ENCODE measurements at places on chromosomes 12 and 14.

- DNase-seq = no peak
Measured at GRCh38 chr12:47801170-47801903, 18.4 kb downstream of the HDAC7 start.

DNA sequence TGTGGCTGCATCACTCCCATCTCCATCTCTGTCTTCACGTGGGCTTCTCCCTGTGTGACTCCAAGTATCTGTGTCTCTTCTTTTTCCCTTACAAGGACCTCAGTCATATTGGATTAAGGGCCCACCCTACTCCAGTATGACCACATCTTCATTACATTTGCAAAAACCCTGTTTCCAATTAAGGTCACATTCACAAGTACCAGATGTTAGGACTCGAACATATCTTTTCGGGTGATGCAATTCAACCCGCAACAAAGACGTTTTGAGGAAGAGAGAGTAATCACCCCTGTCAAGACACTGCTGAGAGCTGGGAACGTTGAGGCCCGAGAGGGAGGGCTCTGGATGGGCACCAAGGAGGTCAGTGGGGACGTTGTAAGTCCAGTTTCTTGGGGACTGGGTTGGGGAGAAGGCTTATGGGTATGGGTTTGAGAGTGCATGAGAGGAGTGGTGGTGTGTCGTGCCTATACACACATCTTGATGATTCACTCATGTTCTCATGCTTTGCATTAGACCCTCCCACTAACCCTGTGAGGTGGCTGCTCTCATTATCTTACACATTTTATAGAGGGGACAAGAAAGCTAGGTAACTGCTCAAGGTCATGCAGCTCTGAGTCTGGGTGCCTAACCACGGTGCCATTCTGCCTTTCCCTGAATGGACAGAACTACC, 12.1 kb upstream of the IFI27 start:
- no peak for DNase-seq

- DNase-seq = no peak
Measured at GRCh38 chr12:332581-333205, 56.4 kb downstream of the KDM5A start.

GRCh38 chr12:3572560-3572959, 81.6 kb downstream of the PRMT8 start:
- no peak for DNase-seq

DNA sequence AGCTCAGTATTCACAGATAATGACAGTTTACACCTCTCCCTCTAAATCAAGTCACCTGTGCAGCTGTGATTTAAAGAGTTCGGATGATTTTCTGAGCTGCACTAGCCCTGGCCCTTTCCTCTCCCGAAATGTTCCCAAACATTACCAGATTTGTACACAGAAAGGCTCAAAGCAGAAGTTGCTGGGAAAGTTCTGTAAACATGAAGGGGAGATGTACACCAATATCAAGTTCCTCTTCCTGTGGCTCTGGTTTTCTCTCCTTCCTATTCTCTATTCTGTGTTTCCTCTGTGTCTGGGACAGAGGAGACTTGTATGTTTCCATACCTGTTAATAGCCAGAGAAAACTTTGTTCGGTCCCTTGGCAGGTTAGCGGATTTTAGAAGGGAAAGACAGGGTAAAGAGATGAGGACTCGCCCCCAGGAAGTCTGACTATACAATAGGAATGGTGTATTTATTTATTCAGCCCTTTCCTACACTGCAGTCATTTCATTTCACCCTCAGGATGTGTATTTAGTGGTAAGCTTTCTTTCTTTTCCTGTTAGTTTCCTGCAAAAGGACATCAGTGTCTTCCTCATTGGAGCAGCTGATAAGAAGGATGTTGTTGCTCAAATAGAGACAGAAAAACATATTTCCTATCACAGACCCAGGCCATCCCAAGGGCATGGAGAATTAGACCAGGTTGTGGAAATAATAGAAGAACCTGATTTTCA, 7.6 kb upstream of the NUMB start:
- DNase-seq = no peak

DNA sequence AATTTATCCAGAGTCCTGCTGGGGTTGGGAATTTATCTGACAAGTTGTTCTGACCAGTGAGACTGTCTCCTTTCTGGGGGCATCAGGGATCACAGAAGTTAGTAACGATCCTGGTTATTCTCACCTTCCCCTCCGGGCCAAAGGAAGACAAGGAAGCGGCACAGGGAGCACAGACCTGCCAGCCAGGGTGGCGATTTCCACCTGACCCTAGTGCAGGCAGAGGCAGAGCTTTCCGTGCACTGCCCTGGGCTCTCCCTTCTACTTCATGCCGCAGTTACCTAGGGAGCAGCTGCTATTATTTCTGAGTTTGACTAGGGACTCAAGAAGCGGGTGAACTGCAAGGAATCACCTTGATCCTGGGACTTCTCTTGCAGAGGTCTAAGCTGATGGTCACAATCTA, 7.4 kb downstream of the TMEM106C start:
- DNase-seq = no peak

GRCh38 chr14:49438256-49438770, 147.9 kb downstream of the RPS29 start:
- no peak for DNase-seq

- DNase-seq = no peak
Measured at GRCh38 chr12:43069768-43070221, 480.2 kb upstream of the PRICKLE1 start.

GRCh38 chr14:36820901-36821300, 159.2 kb downstream of the PAX9 start:
- DNase-seq = no peak

GRCh38 chr12:87796961-87797516, 232.2 kb downstream of the C12orf50 start:
- DNase-seq = no peak

- DNase-seq = no peak
Measured at GRCh38 chr14:94867946-94868771, 98.2 kb upstream of the GSC start.

- no peak for DNase-seq
Measured at GRCh38 chr12:121975021-121975420, 46.7 kb upstream of the BCL7A start.

- no peak for DNase-seq
Measured at GRCh38 chr14:55454264-55455002, 14.0 kb upstream of the TBPL2 start.

GRCh38 chr12:108327621-108328344, 11.3 kb downstream of the CMKLR1 start:
- no peak for DNase-seq

DNA sequence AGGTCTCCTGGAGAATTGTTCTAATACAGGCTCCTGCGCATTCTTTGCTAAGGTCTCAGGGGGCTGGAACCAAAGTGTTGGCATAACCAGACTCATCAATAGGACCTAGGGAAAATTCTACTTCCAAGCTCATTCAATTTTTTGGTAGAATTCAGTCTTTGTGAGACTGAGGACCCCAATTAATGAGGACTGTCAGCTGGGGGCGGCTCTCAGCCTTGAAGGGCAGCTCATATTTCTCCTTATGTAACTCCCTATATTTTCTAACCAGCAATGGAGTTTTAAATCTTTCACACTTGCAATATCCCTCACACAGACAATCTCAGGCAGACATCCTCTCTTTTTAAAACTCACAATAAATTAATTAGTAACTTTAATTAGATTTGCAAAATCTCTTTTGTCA, 476.4 kb upstream of the LRFN5 start:
- no peak for DNase-seq

- no peak for DNase-seq
Measured at GRCh38 chr12:2244013-2244861, 191.4 kb downstream of the CACNA1C start.

DNA sequence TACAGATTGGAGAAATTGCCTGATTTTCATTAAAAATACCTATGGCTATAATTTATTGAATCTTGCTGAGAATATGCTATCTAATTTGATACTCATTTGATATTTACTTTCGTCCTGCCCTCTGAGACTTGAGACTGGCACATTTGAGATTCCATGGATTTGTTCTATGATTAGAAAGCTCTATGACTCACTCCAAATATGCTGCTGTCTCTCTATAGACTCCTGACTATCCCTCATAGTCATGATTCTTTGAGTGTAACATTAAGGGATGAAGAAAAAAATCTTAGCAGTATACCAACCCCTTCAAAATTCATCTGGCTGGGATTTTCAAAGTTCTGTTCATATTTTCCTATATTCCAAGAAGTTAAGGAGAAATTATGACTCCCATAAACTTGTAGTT, 191.9 kb downstream of the LRIG3 start:
- DNase-seq = no peak

DNA sequence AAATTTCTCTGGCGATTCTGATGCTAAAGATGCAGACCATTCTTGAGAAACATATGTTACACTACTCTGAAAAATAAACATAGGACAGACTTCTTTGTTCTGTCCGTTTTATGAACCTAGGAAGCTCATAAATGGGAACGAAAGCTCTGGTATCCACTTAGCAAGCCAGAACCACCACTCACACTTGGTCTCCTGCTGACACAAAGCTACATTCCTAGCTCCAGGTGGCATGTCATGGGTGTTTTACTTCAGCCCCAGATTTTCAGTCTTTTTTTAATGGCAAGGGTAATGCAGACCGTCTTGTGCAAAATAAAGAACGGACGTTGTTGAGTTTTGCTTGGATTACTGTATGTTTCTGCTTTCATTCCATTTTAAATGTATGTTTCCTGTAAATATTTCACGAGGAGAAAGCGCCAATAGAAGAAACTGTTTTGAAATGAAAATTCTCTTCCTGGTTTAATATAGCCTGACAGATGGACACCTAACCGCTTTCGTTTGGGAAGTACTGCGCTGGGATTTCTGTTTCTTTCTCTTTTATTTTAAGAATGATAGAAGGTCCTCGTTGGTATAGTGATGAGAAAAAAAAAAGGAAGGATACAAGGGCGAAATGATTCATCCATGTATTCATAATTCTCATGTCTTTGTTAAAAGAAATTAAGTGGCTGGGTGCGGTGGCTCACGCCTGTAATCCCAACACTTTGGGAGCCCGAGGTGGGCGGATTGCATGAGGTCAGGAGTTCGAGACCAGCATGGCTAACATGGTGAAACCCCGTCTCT, 871 bp upstream of the COQ5 start:
- no peak for DNase-seq

GRCh38 chr14:101199028-101199770, 295.7 kb upstream of the RTL1 start:
- DNase-seq = no peak

- DNase-seq = no peak
Measured at GRCh38 chr14:105498430-105499255, 7.6 kb downstream of the TEDC1 start.

GRCh38 chr14:96616161-96616721, 114.1 kb downstream of the PAPOLA start:
- no peak for DNase-seq

GRCh38 chr12:21659383-21659782, 1.7 kb upstream of the LDHB start:
- no peak for DNase-seq

DNA sequence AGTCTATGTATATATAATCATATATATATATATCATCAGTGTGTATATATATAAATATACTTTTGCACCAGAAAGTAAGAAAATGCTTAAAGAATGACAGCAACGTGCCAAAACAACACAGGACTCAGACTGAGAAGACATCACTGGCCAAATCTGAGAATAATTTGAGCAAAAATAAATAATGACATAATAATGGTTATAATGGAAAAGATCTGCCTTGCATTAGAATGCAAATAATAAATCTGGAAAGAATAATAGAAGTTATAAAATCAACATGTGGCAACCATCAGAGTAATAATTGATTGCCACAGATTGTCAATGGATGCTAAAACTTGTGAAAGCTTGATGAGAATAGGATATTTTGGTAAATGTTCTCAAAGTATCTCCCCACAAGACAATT, 61.5 kb upstream of the PLEKHG7 start:
- DNase-seq = no peak

DNA sequence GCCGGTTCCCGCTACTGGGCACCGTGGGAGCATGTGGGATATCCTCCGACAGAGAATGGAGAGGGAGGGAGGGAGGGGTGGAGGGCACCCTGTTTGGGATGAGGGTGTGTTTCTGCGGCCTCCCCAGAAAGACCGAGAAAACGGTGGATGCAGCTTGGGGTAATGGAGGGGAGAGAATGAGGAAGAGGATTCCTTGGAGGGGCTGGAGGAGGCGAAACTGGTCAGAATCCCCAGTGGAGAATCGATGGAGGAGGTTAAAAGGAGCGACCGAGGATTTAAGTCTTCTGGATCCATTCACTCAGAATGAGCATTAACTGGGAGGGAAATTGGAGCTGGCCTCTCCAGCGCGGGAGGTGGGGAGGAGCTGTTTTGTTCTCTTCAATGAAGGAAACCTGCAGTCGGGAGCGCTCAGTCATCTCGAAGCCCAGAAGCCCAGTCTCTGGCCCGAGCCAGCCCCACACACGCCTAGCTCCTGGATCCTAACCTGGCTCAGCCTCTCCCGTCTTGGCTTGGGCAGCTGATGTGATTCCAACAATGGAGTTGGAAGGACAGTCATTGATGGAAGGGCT, 581 bp downstream of the ARG2 start:
- no peak for DNase-seq

DNA sequence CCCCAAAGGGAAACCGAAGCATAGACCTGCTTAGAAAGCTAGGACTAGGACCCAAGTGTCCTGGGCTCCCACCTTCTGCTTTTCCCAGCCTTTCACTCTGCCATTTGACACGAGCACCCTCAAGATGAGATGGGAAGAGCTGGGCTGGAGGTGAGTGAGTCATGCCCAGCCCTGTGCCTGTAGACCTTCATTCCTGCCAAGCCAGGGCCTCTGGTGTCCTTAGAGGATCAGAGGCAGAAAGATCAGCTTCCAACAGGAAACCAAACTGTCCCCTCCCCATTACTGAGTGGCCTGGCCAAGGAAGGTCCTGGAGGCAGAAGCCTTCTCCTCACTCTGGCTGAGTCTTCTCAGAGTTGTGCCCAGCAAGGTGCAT, 3.5 kb downstream of the TMEM63C start:
- no peak for DNase-seq

GRCh38 chr12:79764641-79765040, 73.9 kb upstream of the PAWR start:
- DNase-seq = no peak

GRCh38 chr12:121064116-121064515, 25.1 kb upstream of the OASL start:
- DNase-seq = no peak

DNA sequence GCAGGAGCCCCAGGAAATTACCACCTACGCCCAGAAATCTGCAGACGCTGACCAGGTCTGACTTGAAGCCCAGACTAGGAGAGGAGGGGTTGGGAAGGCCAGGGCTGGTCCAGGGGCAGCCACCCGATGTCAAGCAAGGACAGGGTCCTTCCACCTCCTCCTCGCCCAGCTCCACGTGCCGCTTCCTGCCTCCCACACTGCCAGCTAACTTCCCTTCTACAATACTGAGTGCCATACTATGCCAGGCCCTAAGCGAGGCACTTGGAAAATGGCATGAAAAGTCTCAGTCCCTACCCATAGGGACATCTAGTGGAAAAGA, 71.7 kb downstream of the SETD3 start:
- DNase-seq = no peak

All from activated CD4-positive, CD25-positive, alpha-beta regulatory T cell treated with anti-CD3 and anti-CD28 coated beads, Interleukin-2, amount 50 U/mL, for 72 hours (primary cell).